NCI-H2081 treated with DMSO at 0.1 percent for 48 hours (cell line): ENCODE measurements at places on chromosomes 5 and 9.

- no peak for DNase-seq
Measured at GRCh38 chr5:67166460-67167285, 29.9 kb downstream of the CD180 start.

- DNase-seq, result no peak
Measured at GRCh38 chr5:154647761-154648145, 107.4 kb upstream of the LARP1 start.

DNA sequence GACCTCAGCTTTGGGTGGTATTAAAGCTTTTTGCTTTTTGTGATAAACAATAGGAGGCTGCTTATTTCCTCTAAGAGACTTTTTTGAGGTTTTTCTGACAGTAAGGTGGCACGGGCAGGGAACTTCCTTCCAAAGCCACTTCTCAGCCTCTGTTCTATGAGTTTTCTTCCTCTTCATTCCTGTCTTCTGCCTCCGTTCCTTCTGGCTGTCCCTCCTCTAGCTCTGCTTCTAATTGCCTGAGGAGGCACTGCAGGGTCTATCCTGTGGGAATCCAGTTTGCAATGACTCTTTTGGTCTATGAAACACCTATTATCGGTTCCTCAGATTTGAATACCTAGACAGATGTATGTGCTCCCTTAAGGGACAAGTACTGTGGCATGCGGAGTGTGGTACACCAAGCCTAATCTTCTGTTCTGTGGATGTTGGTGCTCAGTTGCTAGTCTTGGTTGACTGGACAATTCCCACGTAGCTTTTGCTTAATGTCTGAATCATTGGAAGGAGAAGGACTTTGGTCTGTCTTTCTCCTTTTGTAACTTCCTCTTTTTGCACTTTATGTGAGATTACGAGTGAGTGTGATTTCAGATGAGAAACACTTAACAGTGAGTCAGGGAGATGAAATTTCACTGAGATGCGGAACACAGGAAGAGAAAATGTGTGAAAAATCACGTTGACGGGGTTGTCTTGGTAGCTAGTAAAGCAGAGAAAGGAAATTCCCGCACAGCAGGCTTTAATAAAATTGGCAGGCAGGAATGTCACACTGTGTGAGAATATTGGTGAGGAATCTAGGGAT is 305.2 kb downstream of the EFNA5 start:
- no peak for DNase-seq

DNA sequence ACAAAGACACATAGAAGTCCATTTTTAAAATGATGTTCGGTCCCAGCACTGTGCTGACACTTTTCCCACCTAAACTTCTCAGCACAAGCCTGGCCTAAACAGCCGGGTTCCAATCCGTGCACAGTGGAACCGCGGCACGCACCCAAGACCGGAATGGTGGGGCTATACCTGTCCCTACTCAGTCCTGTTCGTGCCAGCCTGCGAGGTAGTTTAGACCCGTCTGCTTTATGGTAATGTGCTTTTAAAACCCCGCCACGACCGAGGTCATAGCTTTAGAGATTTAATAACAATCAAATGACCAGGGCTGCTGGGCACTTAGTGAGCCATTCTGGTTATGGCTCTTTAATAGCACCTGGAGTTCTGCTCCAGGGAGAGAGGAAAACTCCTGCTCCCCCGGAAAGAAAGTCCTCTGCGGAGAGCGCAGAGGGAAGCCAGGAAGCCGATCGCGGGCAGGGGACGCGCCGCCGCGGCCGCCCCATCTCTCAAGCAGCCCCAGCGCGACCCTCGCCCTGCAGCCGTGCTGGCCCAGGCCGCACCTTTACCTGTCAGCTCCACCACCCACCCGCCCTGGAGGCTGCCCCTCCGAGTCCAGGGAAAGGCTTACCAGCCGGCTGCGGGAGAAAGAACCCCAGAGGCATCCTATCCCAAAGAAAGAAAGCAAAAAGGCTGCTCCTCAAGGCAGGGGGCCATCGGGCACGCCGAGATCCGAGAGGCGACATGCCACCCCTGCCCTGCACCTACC is 511 bp downstream of the ARL15 start:
- no peak for DNase-seq

- DNase-seq, result no peak
Measured at GRCh38 chr9:106980551-106981101, 117.7 kb downstream of the ZNF462 start.

GRCh38 chr5:142869886-142870285 is 99.7 kb downstream of the ARHGAP26 start:
- DNase-seq, result no peak

DNA sequence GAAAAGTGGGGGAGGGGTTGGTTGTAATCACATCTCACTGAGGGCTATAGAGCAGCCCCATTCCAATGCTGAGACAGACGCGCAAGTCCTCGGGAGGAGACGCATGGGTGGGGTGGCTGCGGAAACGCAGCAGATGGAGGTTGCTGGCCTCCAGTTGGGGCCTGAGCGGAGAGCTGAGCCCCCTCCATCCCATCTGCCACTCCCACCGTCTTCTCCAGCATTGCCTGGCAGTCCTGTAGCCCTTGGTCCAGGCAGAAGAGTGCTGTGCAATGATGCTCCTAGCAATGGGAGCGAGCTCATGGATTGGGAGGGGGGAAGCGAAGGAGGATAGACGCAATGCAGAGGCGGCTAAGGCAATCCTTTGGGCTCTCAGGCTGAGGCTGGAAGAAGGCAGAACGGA is 79.4 kb upstream of the GLRA1 start:
- no peak for DNase-seq

DNA sequence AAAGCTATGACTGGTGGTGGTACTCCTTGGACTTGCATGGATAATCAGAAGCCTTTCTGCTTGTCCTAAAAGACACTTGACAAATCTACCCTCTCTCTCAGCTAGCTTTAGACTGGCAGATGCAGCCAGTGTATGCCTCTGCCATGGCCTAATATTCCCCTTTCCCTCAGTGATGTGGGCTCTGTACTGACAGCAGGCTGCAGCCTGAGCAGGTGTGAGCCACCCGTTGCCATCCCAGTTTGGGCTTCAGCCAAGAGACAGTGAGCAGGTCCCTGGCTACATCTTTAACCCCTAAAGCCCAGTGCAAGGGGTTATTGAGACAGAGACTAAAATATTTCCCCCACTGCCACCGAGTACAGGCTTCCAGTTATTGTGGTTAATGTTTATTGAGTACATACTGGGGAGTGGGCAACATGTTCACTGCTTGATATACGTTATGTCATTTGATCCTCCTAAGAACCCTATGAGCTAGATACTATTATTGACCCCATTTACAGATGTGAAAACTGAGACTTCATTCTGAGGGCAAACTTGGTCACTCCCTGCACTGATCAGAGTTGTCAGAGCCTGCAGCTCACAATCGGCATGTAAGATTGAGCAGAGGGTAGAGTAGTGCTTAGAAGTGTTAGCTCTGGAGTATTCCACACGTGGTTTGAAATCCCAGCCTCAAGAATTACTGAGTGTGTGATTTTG is 254.2 kb downstream of the ARHGAP26 start:
- DNase-seq, result no peak

GRCh38 chr9:69719983-69720382 is 39.8 kb downstream of the PTAR1 start:
- no peak for DNase-seq
